ENCODE measurements at places on chromosomes 11 and 22. TPM values are rescaled to one million over a fixed set of nuclear protein-coding genes. Genes with fewer than 3 reads are reported as not detected.

Gene NRGN
- total RNA-seq = 1.7 TPM

Gene TRPM5
- not detected for total RNA-seq

Gene OR4A15
- total RNA-seq = not detected

Gene STIM1
- 49.3 TPM for total RNA-seq

Gene NLRP6
- not detected for total RNA-seq

Gene P2RY6
- 0.75 TPM for total RNA-seq

Gene SC5D
- total RNA-seq = 68.3 TPM

Gene ZFPL1
- total RNA-seq = 37.9 TPM

Gene SLC22A9
- total RNA-seq = not detected

Gene GNAZ
- 0.96 TPM for total RNA-seq
